ENCODE measurements at places on chromosomes 11 and 22.

DNA sequence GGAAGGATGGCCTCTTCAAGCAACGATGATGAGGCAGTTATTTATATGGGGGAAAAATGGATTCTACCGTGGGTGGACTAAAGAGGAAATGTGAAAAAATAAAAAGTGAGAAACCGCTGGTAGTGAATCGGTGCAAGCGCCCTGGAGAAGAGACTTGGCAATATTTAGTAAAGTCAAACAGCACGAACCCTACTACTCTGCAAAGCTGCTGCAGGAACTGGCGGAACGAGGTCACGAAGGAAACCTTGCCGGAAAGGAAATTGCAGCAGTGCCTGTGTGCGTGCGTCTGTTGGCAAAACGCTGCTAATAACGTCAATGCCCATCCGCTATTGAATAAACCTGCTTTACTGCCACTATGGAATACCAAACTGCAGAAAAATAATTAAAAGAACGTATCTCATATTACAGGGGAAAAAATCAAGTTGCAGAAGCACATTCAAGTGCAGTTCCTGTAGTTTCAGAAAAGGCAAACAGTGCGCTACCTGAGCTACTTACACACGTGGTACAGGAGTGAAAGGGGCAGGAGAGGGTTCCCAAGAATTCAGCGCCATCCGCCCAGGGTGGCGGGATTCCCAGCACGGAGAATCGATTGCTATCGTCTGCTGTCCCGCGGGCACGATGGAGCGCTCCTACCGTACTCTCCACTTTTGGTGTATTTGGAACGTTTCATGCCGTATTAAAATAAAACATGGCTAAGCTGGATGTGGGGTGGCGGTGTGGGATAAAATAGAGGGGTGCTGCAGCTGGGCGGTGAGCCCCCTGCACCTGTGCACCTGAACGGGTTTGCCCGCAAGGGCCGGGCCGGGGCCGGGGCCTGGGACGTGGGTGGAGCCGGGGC is 585 bp upstream of the NADSYN1 start:
- DNase-seq: peak; percentile 59

DNA sequence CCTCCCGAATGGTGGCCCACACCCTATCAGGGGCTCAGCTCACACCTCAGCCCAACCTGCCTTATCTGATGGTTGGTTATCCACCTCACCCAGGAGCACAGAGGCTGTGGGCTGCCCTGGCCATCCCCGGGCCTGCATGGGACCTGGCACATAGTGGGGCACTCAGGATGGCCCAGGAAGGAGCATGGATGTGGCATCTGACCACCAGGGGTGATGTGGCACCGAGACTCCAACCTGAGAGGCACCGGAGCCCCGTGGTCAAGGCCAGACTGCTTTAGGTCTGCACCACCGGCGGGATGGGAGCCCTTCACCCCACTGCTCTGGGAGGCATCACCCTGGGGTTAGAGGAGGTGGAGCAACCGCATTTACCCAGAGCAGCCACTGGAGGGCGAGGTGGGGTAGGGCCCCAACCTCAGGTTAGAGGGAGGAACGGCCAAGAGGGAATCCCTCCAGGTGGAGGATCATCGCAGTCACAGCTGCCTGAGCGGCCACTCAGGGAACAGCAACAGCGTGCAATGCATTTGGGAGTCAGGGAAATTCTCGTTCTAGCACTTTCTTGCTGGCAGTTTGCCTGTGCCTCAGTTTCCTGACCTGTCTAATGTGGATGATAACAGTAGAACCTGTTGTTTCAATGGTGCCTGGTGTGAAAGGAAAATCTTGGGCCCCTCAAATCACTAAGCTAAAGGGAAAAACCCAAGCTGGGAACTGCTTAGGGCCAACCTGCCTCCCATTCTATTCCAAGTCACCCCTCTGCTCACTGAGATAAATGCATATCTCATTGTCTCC is 52.9 kb upstream of the CARS1 start:
- DNase-seq: peak; percentile 36

- no peak for DNase-seq
These were observed 722 bp downstream of the IFITM10 start for GRCh38 chr11:1749395-1750351.

GRCh38 chr11:26948881-26949280 is 45.0 kb upstream of the FIBIN start:
- DNase-seq: no peak

DNA sequence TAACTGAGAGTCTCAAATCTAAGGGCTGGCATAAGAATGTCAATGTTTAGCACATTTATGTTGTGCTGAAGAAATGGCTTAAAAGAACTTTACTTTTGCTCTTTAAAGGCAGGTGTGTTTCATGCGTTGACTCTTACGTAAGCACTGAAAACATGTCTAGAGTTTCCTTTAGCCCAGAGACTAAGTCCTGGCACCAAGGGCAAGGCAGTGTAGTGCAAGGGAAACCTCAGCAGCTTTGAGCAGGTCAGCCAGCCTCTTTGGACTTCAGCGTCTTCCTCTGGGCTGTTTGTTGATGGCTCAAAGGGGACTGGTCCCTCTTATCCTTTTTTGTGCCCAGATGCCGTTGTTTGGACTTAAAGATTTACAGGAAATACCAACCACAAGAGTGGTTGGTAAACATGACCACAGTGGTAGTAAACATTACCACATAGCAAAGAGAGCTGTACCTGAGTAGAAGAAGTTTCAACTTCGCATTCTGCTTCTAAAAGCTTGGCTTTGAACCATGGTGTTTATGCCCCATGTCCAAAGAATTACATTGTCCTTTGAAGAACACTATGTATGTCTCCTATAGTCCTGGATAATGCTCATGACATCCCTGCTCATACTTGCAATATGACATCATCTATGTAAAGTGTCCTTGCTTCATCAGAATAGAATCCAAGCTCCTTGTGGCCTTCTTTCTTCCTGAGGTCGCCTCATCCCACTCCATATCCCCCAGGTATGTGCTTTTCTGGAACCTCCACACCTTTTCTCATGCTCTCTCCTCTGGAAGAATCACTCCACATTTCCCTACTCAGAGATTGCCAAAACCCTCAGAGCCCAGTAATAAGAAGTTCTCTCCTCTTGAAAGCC is 23.5 kb downstream of the TENM4 start:
- DNase-seq: no peak

DNA sequence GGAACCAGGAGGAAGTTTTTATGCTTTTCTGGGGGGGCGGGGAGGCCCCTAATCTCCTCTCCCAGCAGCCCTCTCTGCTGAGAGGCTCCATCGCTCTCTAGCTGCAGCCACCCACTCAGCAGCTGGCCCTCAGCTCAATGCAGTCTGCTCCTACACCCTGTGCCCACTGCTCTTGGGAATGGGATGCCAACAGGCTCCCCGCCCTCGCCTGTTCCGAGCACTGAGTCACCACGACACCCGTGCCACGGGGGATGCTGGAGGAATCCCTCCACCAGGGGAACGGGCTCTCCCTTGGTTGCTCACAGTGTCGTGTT is 23.5 kb upstream of the SUSD2 start:
- no peak for DNase-seq

- no peak for DNase-seq
These were observed 6.6 kb downstream of the MPPED2 start for GRCh38 chr11:30579415-30580175.

GRCh38 chr11:14270690-14271542 is 88.1 kb downstream of the RRAS2 start:
- DNase-seq: no peak

DNA sequence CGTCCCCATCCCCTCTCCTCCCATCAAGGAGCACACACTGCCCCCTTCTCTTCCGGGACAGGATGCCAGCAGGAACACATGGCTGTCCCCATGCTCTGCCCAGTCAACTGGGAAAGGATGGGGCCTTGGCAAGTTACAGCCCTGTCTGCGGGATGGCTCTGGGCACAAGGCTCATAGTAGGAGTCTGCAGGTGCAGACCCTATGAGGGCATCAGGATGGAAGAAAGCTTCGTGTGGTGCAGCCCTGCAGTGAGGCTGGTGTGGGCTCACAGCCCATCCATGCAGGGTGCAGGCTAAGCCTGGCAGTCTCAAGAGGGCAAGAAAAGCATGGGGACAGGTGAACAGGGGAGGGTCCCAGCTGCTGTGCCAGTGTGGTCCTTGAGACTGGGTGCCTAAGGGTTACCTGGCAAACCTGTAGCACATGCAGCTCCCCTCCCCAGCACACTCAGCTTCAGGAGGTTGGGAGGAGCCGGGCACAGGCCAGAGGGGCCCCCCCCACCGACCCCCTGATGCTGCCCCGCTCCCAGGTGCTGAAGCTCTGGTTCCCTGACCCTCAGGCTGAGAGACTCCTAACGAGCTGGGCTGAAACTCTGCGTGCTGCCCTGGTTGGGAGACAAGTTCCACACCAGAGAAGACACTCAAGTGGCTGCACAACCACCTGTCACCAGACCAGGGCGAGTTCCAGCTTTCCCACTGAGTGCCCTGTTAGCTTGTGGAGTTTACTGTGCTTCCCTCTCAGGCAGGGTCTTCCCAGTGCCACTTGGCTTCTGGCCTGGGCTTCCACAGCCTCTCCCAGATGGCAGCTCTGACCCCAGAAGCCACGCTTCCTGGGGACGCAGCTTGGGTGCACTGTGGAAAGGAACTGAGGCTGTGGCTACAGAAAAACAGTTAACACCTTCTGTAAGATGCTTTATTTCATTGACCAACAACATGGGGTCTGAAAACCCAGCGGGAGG is 3.3 kb upstream of the SCARF2 start:
- no peak for DNase-seq

- DNase-seq: no peak
These were observed 734 bp downstream of the ACR start for GRCh38 chr22:50738649-50739227.

GRCh38 chr11:120579611-120580031 is 68.1 kb downstream of the GRIK4 start:
- DNase-seq: peak; percentile 19

GRCh38 chr11:64608046-64608445 is 17.0 kb downstream of the SLC22A12 start:
- DNase-seq: no peak

DNA sequence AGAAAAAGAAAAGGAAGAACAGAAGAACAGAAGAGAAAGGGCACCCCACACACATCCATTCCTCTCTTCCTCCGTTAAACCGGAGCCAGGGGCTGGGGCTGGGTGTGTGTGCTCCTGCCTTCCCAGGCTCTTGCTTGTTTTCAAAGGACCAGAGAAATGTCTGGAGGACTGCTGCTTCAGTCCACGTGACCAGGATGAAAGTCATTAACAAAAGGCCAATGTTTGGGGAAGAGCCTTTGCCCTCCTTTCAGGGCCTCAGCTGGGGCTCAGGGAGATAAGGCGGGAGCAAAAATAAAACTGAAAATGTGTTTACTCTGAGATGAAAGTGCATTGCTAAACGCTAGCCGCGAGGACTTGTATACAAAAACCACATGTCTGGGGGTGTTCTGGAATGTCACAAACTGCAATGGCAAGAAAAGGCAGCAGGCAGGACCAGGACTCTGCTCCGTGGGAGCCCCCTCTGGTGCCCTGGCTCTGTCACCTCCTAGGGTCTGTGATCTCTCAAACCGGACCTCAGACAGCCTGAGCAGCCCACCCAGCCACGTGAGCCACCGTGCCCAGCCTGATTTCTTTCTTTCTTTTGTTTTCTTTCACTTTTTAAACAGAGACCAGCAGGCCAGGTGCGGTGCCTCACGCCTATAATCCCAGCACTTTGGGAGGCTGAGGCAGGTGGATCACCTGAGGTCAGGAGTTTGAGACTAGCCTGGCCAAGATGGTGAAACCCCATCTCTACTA is 31.6 kb upstream of the MYH9 start:
- no peak for DNase-seq

GRCh38 chr11:74647404-74647803 is 55.0 kb downstream of the POLD3 start:
- no peak for DNase-seq

DNA sequence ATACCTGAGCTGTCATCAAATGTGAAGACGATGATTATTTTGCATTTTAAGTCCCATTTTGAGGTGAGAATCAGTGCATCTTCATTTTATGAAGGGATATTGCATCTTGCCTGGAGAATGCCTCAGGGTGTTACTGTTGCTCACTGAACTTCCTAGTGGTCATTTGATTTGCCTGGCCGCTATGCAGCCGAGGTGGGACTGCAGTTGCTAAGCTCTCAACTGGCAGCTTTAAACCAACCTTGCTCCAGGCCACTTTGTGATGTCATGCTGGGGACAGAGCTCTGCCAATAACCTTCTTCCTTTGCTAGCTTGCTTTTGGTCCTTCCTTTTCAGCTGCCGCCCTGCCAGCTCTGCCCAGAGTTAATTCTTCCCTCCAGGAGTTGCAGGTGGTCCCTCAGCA is 409.4 kb upstream of the B3GAT1 start:
- DNase-seq: no peak

DNA sequence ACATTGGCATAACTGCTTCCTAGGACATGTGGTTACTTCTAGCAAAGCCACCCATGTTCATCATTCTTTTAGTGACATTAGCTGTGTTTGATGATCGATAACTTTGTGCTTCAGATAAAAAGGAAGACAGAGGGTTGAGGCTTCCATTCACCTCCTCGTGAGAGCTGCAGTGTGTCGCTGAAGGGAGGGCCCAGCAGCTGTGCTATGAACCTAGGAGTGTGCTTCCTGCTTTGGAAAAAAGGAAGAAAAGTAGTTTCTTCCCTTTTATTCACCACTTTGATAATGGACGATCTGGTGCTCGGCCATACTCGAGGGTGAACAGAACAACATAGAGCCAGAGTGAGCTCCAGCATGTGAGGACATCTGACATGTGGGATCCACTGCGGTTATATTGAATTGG is 6.1 kb upstream of the RFPL2 start:
- DNase-seq: no peak

DNA sequence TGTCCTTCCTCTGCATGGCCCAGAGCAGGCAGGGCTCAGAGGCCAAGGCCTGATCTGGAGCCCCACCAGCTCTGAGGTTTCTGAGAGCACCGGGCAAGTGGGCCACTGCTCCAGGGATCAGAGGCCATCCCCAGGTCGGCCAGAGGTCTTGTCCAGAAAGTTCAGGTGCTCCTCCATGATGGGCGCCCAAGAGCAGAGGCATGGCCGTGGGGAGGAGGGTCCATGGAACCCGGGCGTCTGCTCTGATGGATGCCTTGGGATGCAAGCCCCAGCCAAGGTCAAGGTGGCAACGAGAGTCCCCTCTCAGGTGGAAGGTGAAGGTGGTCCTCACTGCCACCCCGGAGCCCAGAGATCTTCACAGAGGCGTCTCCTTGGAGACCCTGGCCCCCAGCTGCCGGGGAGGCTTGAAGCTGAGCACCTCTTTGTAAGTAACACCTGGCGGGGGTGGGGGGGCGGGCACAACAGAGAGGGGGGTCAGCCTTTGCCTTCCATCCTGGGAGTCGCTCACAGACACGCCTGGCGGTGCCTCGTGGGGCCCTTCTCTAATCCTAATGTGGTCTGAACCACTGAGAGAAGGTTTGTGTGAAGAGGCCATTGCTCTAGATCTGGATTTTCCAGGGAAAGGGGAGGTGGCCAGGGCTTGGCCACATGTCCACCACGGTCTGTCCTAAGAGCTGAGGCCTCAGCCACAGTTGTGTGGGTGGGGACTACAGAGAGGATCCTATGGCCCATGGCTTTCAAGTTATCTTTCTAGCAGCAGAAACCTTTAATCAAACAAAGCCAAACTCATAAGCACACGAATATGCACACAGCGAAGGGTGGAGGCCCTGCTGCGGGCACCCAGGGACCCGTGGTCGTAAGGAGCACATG is 2.2 kb upstream of the HDAC10 start:
- no peak for DNase-seq

GRCh38 chr11:3853899-3854659 is 1.4 kb upstream of the STIM1 start:
- peak; percentile 70 for DNase-seq

- DNase-seq: no peak
These were observed 36.3 kb downstream of the MMP7 start for GRCh38 chr11:102494216-102494615.

GRCh38 chr11:120834686-120835210 is 189.2 kb upstream of the TBCEL start:
- no peak for DNase-seq
